ENCODE measurements at places on chromosomes 16 and 17. TPM values are rescaled to one million over a fixed set of nuclear protein-coding genes. Genes with fewer than 3 reads are reported as not detected.
A peak's percentile ranks its signal among the peaks of the same experiment; 100 is the strongest.

DNA sequence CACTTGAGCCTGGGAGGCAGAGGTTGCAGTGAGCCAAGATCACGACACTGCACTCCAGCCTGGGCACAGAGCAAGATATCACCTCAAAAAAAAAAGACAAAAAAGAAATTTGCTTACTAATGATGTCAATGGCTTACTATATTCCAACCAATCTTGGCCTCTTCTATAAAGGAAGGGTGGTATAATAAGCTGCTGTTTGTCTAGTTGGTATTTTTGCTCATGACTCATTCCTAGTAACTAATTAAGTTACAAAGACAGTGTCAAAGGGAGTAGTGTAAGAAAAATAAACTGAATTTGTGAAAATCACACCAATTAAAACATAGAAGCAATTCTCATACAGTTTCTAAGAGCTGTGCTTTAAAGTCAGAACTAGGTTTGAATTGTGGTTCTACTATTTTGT is 82.5 kb downstream of the NLK start:
- no peak for ATAC-seq

- ATAC-seq: no peak
Measured at GRCh38 chr17:34386697-34387550, 23.9 kb upstream of the CCL1 start.

GEMIN4 gene
- total RNA-seq: 27.9 TPM

DNA sequence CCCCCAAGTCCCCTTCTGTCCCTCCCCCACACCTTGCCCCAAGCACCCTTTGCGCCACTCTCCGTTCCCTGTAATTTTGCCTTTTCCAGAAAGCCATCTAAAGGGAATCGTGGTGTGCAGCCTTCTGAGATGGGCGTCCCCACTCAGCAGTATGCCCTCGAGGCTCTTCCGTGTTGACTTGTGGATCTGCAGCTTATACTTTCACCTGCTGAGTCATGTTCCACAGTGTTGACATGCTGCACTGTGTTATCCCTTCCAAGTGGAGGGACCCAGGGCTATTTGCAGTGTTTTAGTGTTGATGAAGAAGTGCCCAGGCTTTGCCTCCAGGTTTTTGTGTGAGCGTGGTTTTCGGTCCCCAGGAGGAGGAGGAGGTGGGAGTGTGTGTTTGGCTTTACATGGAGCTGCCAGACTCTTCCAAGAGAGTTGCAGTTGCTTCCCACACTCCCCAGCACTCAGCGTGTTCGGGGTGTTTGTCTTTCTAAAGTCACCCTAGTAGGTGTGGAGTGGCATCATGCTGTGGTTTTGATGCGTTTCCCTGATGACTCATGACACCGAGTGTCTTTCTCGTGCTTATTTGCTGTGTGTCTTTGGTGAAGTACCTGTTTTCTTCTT is 32.1 kb upstream of the JPT2 start:
- peak; percentile 90 for ATAC-seq

CLDN6 gene
- 4.7 TPM for total RNA-seq

CLEC18A gene
- total RNA-seq: 0.82 TPM

SPATA32 gene
- total RNA-seq: 0.23 TPM

VWA3A gene
- total RNA-seq: 18.7 TPM
